Stimulated activated CD4-positive, alpha-beta T cell treated with anti-CD3 and anti-CD28 coated beads, Interleukin-15, amount 100 ng/mL, for 24 hours (primary cell): ENCODE measurements at places on chromosomes 7 and 10.

GRCh38 chr10:70684839-70685454 lies 12.6 kb downstream of the ADAMTS14 start:
- no peak for DNase-seq

GRCh38 chr10:75528392-75528791 lies 97.0 kb downstream of the LRMDA start:
- no peak for DNase-seq

DNA sequence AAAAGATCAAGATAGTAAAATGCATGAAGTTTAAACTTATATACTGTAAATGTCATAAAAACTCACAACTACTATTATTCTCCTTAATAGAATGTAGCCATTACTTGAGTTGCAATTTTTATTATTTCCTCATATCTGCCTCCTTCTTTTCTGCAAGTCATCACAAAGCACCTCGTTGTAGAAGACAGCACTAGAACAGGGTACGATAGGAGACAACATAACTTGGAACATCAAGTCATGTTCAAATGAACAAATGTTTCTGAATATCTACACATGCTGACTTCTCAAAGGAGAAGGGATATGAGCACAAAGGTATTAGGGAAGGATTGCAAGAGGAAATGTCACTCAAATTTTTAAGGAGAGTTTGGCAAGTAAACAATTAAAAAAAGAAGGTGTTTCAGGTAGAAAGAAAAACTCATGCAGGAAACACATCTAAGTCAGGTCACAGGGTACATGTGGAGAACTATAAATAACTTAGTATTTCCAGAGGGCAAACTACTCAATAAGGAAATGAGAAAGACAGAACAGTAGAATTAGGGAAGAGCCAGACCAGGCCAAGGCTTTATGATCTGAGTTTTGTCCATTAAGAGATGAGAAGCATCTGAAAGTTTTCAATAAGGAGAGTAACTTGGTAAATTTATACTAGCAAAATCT lies 186.7 kb downstream of the CRPPA start:
- DNase-seq, result no peak

- peak; percentile 74 for DNase-seq
Measured at GRCh38 chr7:4830176-4830575, 31.7 kb downstream of the PAPOLB start.

DNA sequence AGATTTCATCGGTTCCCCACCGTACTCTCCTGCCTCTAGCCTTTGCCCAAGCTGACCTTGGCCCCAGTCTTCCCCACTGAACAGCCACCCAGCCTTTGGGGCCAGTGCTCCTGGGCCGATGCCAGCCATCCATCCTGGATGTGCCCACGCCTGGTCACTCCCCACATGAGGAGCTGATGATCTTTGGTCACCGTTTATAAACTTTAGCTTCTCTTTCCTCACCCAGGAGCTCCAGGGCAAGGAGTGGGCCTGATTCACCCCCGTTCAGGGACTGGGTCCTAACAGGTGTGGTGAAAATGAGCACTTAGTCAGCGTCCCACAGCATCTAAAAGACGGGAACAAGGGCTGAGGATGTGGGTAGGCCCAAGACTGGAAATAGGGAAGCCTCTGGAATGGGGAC lies 22.9 kb downstream of the GTF2IRD1 start:
- DNase-seq, result no peak

GRCh38 chr7:105653441-105654005 lies 72.2 kb upstream of the EFCAB10 start:
- DNase-seq, result no peak

GRCh38 chr7:154990964-154991540 lies 11.9 kb downstream of the PAXIP1 start:
- DNase-seq, result no peak

DNA sequence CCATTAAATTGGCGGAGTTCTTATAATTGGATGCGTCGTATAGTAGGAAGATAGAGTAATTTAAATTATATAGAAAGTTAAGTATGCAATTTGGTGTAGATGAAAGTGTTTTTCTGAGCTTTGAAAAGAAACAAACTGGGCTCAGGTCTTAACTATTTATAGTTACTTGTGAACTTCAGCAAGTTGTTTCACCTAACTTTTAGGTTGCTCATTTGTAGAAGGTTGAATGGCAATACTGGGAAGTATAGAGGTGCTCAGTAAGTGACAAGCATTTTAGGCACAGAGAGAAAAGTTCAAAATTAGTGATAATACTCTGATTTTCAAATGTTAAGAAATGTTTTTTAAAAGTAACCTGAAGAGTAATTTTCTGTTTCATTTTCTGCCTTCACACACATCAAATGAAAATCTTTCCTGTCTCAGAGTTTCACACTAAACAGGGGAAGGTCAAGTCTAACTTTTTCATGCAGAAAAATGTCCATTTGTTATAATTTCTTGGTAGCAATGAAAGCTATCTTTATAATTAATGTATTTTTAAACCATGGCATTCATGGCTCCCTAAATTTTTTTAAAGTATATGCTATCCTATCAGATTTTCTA lies 146.5 kb downstream of the PHF14 start:
- no peak for DNase-seq

DNA sequence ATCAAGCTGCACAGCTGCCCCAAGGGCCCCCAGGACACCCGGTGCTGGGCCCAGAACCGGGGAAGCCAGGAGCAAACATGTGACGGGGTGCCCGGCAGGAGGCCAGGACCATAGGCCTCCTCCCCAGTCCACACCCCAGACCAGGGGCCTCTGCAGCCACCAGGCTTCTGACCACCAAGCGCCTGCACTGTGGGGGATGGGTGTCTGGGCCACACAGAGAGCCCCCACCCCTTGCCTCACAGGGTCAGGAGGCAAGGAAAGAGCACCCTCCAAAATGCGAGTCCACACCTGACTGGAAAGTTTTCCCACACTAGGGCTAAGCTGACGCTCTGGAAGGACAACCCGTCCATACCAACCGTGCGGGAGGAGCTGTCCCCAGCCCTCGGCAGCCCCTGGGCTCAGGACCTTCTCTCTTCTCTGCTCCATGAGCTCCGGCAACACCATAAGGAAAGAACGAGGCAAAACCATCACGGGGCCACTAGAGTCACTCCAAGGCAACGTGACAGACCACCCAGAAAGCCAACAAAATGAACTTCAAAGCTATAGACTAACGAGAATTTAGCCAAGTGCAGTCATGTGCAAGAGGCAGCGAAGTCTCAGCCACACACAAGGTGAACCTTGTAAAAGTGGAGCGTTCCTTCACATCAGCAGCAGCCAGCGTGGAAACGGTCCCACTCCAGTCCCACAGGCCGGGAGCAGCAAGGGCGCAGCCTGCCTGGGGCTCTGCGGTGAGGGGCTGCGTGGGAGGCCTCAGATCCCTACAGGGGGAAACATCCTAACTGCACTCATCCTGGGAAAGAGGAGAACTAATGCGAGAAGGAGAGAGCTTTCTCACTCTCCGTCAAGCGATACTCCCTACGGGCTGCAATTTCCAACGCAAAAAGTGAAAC lies 5.1 kb downstream of the STK32C start:
- DNase-seq, result no peak

GRCh38 chr7:112594397-112594796 lies 113.6 kb downstream of the LSMEM1 start:
- no peak for DNase-seq

DNA sequence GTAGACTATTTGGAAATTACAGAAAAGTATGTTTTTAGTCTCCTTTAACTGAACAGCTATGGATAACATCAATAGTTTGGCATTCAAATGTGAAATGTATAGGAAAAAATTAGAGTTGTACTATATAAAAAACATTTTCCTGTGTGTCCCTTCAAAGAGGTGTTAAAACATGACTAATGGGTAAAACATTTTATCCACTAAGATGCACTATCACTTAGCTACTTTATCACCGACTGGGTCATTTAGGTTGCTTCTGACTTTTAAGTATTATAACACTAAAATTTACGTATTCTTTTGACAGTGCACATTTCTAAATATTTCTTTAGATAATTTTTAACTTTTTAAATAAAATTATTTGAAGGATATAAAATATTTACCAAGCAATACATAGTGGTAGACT lies 77.6 kb downstream of the UBE2H start:
- DNase-seq, result no peak
